ENCODE measurements at places on chromosomes 4 and X.

GRCh38 chrX:7083468-7084396 lies 63.8 kb upstream of the STS start:
- peak; percentile 63 for DNase-seq

DNA sequence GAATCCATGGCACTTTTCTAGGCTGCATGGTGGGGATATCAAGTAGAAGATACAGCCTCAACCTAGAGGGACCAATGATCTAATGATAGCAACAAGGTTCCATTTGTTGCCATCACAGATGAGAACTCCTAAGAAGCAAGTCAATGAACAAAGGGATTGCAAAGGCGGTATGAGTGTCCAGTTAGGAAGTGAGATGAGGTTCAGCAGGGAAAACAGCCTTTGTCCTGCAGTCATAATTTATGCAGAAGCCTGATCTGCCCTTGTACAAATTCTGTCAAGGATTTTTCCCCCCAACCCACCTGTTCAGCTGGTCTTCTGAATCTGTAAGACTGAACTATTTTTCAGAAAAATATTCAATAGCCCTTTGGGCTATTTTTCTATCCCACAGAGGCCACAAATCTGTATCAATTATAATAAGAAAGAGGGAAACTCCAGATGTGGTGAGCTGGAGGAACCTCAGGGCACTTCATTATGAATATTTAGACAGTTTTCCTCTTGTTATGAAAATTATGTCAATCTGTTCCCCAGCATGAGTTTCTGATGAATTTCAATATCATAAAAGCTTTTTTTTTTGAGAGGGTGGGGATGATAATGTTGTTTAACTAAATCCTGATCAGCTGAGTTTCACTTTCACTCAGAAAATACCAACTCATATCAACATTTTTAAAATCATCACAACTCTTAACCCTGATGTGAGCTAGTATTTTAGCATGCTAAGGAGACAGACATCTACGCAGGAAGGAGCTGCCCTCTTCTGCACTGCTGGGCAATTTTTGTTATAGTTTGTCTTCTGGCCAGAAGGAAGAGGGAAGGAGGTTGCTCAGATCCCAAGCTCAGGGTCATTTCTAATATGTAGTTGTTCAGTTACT lies 127.2 kb upstream of the MAP3K15 start:
- DNase-seq = no peak

- peak; percentile 25 for DNase-seq
These were observed 108.7 kb upstream of the ATP6AP2 start for GRCh38 chrX:40471965-40472648.

- DNase-seq = no peak
These were observed 221.6 kb upstream of the SPANXN4 start for GRCh38 chrX:142804085-142804484.

- no peak for DNase-seq
These were observed 954.3 kb downstream of the PCDH7 start for GRCh38 chr4:31674313-31674947.

DNA sequence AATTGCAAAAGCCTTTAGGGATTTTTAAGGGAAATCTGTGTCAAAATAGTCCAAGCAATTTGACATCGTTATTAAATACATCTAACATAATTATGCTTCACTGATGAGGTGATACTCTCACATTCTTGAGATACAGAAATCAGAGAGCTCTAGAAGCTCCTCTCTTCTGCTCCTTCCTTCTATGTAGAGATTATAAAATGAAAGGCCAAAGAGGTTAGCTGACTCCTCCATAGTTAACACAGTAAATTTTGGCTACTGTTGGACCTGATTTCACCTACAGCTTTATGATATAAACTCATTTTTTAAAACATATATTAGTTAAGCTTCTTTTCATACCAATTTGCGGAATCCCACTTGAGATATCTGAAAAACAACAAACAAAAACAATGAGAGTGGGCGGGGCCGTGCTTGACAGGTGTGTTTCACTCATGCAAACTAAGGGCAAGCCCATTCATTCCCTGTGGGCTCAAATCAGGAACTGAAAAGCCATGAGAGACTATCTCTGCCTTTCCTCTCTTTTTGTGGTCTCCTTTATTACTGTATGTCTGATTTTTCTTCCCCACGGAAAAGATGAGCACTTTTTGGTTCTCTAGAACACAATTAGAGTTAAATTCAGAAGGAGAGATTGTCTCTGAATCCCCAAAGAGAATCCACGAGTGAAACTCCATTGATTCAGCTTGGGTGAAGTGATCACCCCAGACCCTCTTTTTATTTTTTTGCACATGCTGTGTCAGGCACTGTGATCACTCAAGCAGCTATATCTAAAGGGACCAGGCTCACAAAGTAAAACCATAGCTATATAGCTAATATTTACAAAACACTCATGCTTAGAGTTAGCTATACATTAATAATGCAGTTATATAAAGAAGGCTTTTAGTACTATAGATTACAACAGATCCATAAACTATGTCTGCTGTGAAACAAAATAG lies 566.3 kb downstream of the IL15 start:
- no peak for DNase-seq

DNA sequence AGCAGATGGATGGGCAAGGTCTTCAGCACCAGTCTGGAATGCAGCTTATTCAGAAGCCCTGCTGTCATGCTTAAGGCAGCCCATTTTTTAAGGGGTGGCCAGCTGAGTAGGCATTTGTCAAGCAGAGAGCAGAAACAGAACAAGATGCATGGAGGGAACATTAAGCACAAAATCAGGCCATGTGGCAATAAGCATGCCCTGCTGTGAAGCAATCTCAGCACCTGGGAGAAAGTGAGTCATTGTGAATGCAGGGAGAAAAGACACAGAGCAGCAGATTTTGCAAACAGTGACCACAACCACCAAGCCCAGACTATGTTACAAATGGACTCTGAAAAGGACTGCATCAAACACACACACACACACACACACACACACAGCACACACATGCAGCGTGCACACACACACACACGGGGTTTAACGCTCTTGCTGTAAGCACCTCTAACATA lies 94.1 kb upstream of the GALNT7 start:
- peak; percentile 5 for DNase-seq

GRCh38 chr4:62250100-62250499 lies 1050.0 kb downstream of the ADGRL3 start:
- no peak for DNase-seq

GRCh38 chr4:14607001-14607400 lies 395.3 kb upstream of the CPEB2 start:
- no peak for DNase-seq

DNA sequence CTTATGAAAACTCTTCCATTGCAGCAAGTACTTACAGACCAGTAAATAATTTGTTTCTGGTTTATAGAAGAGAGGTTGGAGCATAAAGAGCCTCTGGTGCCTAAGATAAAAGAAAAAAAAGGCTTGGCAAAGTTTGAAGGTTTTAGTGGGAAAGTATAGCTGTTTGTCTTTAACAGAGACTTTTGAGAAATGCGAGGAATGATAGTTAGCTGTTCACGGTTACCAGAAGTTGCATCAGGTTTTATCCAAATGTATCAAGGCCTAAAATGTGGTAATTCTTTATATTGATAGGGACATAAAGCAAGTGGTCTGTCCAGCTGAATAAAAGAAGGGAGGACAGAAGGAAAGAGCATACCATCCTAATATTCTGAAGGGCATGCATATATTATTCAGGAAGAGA lies 29.3 kb downstream of the RAP1GDS1 start:
- peak; percentile 66 for DNase-seq

GRCh38 chr4:82090717-82091116 lies 283.1 kb downstream of the HNRNPD start:
- DNase-seq = no peak

DNA sequence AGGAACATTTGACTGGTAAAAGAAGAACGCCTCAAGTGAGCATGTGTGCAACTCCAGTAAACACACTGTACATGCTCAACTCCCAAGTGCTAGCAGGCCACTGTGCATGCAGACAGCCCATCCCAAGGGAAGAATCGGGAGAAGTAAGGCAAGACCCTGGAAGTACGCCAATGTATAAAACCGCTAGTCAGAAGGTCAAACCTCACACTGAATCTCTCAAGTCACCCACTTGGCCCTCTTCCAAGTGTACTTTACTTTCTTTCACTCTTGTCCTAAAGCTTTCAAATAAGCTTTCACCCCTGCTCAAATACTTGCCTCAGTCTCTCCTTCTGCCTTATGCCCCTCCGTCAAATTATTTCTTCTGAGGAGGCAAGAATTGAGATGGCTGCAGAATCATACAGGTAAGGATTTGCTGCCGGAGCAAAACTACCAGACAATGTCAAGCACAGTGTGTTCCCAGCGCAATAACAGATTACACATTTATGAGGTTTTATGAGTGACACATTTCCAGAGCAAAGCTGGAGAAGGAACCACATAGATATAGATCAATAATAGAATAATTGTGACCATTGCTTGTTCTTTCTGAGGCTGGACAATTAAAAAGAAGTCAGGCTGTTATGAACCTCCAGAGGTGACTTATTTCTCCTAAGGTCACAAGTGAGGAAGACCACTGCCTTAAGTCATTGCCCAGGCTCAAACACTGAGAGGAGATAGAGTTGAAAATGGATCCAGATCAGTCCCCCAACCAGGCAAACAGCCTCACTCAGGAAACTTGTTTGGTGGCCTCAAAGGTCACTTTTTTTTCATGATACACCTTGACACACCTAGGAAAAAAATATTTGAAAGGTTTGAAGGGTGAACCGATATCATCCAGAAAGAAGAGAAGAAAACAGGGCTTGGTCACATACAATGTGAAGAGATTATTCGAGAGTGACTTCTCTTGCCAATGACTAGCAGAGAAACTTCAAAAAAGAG lies 26.3 kb downstream of the CXCL1 start:
- no peak for DNase-seq

DNA sequence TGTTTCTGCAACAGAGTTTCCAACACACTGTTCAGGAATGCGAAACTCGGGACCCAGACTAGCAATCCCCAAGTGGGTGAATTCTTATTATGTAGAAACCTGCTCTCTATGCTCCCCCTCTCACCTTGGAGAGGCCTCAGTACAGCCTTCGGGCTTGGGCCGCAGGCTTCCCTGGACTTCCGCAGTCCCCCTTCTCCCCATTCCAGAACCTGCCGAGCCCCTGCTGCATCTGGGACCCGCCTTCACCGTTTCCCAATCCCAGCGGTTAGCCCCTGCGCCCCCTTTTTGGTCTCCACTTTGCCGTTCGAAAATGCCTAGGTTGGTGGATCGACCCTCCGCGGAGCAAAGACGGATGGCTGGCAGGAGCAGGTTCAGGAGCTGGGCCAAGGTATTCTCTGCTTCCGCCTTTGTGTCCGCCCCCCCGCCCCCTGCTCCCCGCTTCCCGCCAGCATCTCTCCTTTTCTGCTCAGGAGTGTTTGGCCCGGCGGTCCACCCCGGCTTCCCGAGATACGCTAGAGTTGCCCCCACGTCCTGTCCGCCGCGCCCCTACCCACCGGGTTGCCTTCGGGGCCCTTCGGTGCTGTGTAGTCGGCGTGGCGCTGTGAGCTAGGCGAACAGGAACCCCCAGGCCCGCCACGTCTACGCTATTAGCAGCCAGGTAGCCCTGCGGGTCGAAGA lies 11.5 kb downstream of the HAND2 start:
- DNase-seq = no peak

DNA sequence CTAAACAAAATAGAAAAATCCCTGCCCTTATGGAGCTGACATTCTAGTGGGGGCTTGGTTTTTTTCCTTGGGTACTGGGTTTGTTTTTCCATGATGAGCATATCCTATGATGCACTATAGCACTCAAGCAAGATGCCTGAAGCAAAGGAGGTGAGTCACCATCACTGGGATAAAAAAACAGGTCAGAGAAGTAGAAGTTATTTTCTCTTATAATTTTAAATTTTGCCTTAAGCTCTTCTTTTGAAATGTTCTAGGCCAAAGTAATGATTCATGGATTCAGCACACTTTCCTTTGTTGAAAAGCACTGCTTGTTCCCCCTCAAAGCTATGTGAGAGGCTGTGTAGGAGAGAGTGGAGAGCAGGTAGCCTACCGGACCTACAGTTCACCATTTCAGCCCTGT lies 15.2 kb upstream of the CXCL2 start:
- peak; percentile 20 for DNase-seq

GRCh38 chrX:119237562-119237942 lies 1.5 kb downstream of the PGRMC1 start:
- no peak for DNase-seq

Data from AG09319 (cell line).